ENCODE measurements at places on chromosomes 2 and 18.

DNA sequence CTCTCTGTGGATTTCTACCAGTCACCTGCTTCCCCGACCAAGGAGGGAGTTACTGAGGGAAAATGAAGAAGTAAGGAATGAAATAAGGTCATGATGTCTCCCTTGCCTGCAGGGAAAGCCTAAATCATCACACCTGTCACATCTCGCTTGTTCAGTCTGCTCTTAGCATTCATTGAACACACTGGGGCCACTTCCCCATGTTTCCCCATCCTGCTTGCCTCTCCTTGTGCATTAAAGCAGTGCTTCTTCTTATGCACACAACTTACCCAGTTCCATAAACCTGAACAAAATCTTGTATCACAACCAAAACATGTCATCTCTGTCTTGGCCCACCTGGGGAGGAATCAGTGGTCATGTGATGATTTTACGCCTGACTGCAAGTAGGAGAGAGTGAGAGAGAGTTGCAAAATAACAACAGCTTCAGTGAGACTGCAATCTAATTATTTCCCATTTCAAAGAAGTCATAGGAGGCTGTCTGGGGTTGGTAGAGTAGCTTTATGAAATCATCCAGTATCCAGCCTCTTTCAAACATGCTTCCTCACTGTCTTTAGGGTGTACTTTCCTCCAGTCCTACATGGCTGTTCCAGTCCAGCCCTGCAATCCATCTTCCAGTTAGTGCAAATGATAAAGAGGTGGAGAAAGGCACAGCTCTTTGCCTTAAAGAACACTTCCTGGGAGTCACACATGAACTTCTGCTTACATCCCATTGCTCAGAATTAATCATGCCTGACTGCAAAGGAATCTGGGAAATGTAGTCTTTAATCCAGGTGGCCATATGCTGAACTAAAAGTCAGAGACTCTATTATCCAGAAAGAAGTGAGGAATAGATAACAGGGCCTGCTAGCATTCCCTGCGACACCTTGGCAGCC is 220.1 kb downstream of the HAUS1 start:
- DNase-seq = no peak

DNA sequence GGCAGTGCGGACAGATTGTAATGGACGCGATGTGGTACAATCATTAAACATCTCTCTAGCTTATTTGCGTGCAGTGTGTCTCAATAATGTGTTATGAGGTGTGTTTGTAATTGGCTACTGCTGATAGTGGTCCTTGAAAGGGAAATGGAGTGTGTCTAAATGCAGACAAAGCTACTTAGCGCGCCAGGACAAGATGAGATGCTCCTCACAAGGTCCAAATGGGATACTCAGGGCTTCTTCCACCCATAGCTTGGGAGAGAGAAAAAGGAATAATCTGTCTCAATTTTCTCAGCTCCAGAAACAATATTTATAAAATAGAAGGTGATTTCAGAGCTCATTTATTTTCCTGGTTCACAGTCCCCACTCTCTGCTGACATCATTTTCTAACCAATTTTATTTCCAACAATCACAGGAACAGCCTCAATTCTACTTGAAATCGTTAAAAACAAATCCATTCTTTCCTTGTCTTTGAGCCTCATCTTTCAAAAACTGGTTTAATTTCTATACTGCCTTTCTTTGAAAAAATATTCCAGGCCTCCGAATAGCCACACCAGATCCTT is 28.5 kb downstream of the GALNT14 start:
- DNase-seq = no peak

DNA sequence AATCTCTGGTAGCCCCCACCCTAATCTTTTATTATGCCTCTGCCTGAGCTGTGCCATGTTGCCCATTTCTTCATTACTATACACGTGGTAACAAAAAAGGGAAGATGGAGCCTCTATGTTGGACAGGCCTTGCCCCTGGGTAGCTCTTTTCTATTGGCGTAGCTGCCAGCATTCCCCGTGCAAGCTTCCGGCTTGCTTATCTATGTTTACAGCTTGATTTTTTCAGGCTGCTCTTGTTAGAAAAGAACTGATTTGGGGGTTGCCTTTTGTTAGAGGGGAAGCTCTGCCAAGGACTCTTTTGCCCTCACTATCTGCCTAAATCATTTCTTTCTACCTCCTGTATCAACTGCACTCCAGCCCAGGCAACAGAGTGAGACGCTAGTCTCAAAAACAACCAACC is 45.5 kb upstream of the ZSWIM2 start:
- no peak for DNase-seq

- no peak for DNase-seq
These were observed 533.7 kb upstream of the TNP1 start for GRCh38 chr2:217393585-217394032.

GRCh38 chr2:224532441-224532840 is 52.7 kb downstream of the CUL3 start:
- DNase-seq = no peak

GRCh38 chr2:173924285-173924684 is 40.9 kb downstream of the SP3 start:
- DNase-seq = no peak

- DNase-seq = no peak
These were observed 135.4 kb downstream of the PTH2R start for GRCh38 chr2:208541989-208542464.

- DNase-seq = no peak
These were observed 886.0 kb upstream of the CHAC2 start for GRCh38 chr2:52881606-52882005.

DNA sequence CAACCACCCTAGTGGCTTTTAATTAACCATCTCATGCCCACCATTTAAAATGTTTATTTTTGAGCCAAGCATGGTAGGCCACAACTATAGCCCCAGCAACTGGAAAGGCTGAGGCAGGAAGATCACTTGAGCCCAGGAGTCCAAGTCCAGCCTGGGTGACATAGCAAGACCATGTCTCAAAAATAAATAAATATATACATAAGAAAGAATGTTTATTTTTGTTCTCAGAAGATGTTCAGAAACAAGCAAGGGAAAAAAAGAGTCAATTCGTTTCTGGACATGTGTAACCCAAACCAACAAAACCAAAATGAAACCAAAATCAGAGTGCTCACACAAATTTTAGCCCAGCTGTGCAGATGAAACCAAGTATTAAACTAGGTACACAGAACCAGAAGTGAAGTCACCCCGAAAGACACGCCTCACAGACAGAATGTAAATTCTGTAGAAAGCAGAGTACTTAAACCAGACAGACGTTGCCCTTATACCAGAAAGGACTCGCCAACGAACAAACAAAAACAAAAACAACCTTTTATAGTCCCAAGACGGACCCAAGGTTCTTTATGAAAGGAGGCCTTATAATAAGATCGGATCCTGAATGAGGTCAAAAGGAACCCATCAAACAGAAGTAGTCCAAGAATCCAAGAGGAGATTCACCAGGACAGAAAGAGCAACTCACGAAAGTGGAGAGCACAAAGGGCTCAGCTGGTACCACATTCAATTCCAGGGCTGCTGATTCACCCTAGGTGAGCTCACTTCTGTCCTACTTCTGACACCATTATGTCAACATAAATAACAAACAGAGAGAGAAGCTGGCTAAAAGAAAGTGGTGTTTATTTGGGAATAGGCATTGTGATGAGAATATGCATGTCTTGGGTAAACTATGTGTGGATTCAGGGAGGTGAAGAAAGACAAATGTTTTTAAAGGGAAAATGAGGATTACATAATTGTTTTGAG is 31.8 kb upstream of the MTCL1 start:
- DNase-seq = no peak

- DNase-seq = no peak
These were observed 443.5 kb downstream of the XIRP2 start for GRCh38 chr2:167331636-167332232.

GRCh38 chr2:11343650-11344341 is 640 bp downstream of the ROCK2 start:
- peak; percentile 2 for DNase-seq

DNA sequence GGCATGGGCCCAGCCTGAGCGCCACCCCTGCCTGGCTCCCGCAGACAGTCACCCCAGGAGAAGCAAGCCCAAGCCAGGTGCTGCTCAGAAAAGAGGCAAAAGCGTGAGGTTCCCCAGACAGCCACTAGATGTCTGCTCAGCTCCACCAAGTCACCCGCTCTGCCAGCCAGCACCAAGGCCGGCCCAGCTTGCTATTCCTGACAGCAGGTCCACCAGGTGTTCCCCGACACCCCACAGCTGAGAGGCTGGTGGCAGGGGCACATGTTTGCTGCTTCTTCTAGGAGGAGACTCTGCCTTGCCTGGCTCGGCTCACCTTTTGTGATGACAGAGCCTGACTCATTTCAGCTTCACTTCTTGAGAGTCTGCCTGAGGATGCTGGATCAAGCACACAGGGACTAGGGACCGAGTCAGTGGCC is 206.7 kb downstream of the MGAT5 start:
- DNase-seq = no peak

DNA sequence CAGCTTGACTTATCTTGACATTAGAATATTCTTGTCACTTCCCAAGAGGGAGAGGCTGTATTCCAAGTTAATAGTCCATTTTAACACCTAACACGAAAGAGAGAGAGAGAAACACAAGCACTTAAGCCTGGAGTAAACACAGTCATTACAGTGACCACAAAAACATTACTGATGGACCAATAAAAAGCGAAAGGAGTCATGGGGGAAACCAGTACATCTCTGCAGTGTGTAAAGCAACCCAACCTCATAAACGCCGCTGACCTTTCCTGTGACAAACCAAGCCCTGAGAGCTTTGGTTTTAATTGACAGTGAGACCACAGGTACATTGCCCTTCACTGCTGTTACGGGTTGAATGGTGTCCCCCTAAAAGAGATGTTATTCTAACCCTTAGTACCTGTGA is 78.3 kb downstream of the SMAD4 start:
- no peak for DNase-seq

- no peak for DNase-seq
These were observed 52.3 kb downstream of the TDRD15 start for GRCh38 chr2:21175895-21176646.

DNA sequence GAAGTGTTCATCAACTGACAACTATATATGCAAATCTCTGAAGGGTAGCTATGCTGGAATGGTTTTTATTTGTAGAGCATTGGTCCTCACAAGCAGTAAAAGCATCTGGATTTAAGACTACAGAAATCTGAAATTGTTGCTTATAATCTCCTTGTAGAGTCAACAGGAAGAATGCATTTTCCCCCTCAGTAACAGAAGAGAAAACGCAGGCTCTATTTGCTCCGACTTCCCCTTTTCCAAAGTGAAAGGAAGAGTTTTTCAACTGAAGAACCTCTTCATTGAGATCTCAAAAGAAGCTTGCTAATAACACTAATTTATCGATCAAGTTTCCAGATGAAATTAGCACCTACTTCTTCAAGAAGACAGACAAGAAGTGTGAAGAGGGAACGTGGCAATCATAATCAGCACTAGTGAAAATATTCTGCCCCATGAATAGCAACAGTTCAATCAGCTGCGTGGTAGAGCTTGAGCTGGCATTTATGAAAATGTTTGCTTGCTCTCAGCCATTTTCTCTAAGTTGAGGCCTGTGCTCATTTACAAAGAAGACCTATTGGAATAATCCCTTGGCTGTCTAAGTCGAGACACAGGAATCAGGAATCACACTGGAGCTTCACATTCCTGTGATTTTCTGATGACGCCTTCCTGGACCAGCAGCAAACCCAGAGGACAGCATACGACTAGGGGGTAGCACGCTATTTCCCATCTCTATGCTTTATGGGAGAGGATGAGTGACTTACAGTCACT is 43.7 kb downstream of the TGIF1 start:
- no peak for DNase-seq

GRCh38 chr18:39958876-39959275 is 1996.2 kb upstream of the PIK3C3 start:
- DNase-seq = no peak

GRCh38 chr2:172195836-172196376 is 93.2 kb upstream of the DLX2 start:
- DNase-seq = no peak

- no peak for DNase-seq
These were observed 97.2 kb downstream of the PTGR3 start for GRCh38 chr18:75111760-75112159.

- DNase-seq = no peak
These were observed 119.9 kb downstream of the LYPD1 start for GRCh38 chr2:132549935-132550670.

- no peak for DNase-seq
These were observed 115.8 kb downstream of the POLE4 start for GRCh38 chr2:75074228-75074627.

- no peak for DNase-seq
These were observed 48.5 kb downstream of the WDR33 start for GRCh38 chr2:127762441-127762840.

DNA sequence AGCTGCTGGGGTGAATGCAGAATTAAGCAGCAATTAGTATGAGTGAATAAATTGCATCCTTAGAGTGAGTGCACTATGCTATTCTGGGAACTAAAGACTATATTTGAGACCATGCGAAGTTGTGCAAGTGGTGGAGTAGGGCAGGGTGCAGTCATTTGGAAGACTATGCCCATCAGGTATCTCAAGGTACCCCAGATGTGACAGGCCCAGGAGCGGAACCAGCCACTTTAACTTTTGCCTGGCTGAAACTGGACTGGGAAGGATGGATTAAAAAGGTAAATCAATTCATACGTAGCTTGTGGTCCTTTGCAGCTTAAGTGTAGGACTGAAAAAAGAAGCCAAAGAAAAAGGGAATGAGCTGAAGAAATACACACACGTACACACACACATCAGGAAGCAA is 1.7 kb downstream of the KYNU start:
- DNase-seq = no peak

DNA sequence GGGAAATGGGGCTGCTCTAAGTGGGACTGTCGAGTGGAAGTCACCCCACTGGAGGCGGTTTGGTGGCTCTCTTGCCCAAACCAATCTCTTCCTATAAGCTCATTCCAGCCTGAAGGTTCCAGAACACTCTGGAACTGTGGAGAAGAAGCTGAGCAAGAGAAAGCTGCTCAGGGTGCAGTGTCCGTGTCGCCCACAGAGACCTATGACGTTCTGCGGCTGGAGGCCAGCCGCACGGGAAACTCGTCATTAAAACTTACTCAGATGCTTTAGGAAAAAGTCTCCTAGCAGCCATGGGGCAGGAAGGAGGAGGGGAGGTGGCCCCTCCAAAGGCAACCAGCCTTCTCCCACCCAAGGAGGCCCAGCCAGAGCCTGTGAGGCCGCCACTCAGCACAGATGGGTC is 41.7 kb downstream of the ADCY3 start:
- no peak for DNase-seq

DNA sequence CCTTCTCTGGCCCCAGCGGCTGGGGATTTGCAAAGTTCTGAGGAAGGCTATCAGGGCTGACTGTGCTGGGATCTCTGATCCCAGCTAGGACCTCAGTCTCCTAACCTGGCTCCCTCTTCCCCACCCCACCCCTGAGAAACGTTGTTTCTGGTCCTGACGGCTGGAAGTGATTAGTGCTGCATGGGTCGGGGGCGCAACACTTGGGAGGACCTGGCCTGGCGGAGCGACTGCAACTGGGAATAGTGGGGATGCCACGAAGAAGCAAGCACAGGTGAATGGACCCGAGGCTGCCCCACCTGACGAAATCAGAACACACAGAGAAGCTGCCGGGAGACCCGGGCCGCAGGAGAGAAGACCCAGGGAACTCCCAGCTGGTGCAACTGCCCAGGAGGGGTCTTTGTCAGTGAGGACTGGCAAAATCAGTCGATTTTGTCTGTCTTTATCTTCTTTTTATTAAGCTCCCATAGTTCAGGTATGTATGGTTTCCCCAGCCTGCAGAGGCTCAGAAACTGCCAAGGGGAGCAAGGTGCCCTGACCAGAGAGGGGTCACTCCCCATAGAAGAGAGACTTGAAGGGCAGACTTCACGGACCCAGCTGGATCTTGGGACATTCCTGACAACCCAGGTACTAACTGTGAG is 656 bp upstream of the LBX2 start:
- DNase-seq = no peak

All from stimulated activated CD4-positive, alpha-beta T cell treated with anti-CD3 and anti-CD28 coated beads, Interleukin-15, amount 100 ng/mL, for 48 hours (primary cell).